Upper lobe of right lung (tissue), 1 donor: ENCODE measurements at places on chromosomes 13 and 19. TPM values are rescaled to one million over a fixed set of nuclear protein-coding genes. Genes with fewer than 3 reads are reported as not detected.
A peak's percentile ranks its signal among the peaks of the same experiment; 100 is the strongest.

Gene CBY2
- total RNA-seq, result not detected

Gene ANGPTL8
- total RNA-seq, result not detected

Gene SHD
- total RNA-seq, result not detected

Gene CFD
- 153 TPM for total RNA-seq

Gene ENOX1
- 0.69 TPM for total RNA-seq

Gene TEAD2
- 36.4 TPM for total RNA-seq

DNA sequence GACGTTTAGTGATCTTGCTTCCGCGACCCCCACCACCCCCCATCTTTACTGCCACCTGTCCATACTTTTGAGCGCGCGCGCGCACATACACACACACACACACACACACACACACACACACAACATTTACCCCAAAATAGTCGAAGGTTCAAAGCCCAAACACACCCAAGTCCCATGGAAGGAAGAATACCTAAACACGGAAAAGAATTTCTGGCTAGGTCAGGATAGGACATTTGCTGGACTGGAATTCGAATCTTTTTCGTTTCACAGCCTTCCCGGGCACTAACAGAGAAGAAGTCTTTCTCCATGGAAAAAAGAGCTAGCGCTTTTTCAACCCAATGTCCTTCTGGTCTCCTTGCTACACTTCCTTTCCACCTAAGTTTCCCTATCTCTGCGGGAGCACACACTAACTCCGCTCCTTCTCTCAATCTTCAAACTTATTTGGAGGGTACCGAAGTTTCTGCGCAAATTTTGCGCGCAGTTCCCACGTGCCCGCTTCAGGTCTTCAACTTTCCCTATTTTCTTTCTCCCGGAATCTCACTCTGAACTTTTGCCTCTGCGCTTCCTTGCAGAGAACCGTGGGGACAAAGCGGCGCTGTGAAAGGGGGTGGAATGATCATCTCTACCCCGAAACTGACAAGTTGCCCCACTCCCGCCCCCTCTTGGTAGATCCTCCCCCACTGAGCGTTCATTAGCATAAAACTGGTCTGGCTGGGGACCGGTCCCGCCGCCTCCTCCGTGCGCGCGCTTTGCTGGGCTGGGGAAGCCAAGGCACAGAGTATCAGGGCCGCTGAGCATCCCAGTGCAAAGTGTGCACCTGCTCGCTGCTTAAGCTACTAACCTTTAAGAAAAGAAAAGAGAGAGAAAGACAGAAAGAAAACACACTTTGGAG lies 2.7 kb downstream of the DACH1 start:
- no peaks in the 10 kb centered on the region for H3K36me3 ChIP-seq
- peak overlapping the region; percentile 77 for H3K27ac ChIP-seq
- peak; percentile 69 for DNase-seq
- peaks cover 12% of the 10 kb centered on the region for H3K27me3 ChIP-seq

DNA sequence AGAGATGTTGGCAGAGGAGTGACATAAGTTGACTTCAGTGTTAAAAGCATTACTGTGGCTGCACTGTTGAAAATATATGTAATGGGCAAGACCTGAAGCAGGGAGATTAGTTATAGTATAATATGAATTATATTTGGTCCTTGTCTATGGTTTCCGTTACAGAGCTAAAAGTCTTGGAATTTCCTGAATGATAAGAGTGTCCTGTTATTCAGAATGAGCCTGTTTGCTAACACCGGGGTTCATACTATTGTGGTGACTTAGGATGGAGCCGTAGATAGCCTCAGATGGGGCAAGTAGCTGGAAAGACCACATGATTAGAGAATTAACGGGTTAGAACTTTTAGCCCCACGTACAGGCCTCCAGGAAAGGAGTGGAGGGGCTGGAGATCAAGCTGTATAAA lies 5.7 kb downstream of the USPL1 start:
- no peak overlapping the region for H3K27ac ChIP-seq
- no peaks in the 10 kb centered on the region for H3K27me3 ChIP-seq
- no peak overlapping the region for H3K4me3 ChIP-seq
- H3K4me1 ChIP-seq, result peaks cover 27% of the 10 kb centered on the region

- no peaks in the 10 kb centered on the region for H3K36me3 ChIP-seq
- H3K27me3 ChIP-seq, result no peaks in the 10 kb centered on the region
- DNase-seq, result no peak
- no peak overlapping the region for H3K27ac ChIP-seq
Observed at GRCh38 chr13:35598790-35599369, 122.4 kb upstream of the MAB21L1 start.

DNA sequence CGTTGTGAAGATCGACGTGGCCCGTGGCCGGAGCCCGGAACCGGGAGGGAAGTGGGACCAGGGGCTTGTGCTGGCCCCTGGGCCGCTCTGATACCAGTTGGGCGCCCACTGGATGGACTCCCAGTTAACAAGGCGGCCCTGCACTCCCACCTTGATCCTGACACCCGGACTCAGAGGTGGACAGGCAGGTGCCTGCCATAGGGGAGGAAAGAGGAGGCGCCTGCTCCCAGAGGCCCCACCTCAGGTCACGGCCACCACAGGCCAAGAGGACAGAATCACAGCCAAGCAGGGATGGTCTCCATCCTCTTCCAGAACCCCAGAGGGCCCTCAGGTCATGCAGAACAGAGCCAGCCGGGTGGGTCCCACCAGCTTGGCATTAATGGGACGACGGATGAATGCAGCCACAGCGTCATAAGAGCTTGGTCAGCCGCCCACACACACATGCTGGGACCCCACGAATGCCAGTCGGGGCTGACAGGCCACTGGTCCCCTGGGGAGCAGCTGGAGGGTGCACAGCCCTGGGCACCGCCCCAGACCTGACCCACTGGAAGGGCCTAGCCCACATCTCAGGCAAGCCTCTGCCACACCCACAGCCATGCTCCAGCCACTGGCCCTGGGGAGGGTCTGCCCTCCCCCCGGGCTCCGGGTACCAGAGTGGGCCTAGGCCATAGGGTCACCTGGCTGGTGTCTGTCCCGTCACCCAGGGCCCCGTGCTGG lies 9.6 kb upstream of the KLF16 start:
- peak overlapping the region; percentile 93 for H3K27ac ChIP-seq
- no peak for DNase-seq
- peaks cover 38% of the 10 kb centered on the region for H3K4me1 ChIP-seq
- no peaks in the 10 kb centered on the region for H3K27me3 ChIP-seq

DNA sequence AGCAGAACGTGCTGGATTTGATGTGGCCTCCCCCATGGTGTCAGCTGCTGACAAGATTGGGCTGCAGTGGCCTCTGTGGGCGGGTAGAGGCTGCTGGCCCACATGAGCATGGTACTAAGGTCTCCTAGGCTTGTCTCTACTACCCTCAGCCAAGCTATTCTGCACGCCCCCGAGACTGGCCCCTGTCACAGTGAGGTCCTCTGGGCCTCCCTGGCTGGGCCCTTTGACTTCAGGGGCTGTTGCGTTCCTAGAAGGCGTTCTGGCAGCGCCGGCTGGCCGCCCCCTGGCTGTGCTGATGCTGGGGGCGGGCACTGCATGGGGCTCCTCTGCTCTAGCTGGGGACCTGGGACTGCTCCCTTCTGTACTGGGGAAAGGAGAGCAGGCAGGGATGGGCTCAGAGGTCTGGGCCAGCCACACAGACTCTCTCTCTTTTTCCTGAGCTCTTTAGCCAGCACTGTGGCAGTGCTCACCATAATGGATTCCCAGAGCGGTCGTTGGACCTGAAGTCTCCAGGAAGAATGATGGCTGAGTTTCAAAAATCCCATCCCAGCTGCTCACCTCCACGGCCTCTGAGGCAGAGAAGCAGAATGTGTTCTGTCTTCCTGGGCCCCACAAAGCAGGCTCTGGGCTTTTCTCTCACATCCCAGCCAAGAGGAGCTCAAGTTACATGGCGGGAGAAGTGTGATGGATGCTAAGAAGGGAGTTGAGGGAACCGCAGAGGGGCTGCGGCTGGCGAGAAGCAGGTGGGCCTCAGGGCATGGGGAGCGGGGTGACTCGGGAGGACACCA lies 32.3 kb downstream of the TSSK6 start:
- peaks cover 16% of the 10 kb centered on the region for H3K4me1 ChIP-seq
- H3K27ac ChIP-seq, result no peak overlapping the region
- no peaks in the 10 kb centered on the region for H3K27me3 ChIP-seq

- no peaks in the 10 kb centered on the region for H3K4me1 ChIP-seq
- no peak overlapping the region for H3K4me3 ChIP-seq
- H3K27me3 ChIP-seq, result no peaks in the 10 kb centered on the region
- no peak for DNase-seq
- no peaks in the 10 kb centered on the region for H3K36me3 ChIP-seq
Observed at GRCh38 chr13:47549219-47549752, 451.8 kb downstream of the SUCLA2 start.

DNA sequence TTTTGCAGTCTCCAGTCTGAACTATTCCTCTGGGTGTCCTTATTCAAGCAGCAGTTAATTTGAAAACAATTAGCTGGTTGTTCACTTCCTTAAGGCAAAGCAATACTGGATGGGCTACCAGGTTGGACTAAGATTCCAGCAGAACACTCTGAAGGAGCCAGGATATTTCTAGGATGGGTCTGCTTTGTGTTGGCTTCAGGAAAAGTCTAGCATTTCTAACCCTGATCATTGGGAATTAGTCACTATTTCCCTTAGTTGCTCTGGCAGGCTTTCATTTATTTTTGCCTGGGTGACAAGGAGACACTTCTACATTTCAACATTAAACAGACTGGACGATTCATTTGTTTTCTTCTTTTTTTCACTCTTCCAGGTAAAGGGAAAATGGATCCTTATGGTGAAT lies 228.4 kb downstream of the ENOX1 start:
- H3K36me3 ChIP-seq, result no peaks in the 10 kb centered on the region
- no peak overlapping the region for H3K27ac ChIP-seq
- DNase-seq, result no peak
- no peak overlapping the region for H3K4me3 ChIP-seq
- no peaks in the 10 kb centered on the region for H3K4me1 ChIP-seq

- H3K36me3 ChIP-seq, result no peaks in the 10 kb centered on the region
- no peak overlapping the region for H3K4me3 ChIP-seq
- H3K4me1 ChIP-seq, result peaks cover 27% of the 10 kb centered on the region
- peak overlapping the region; percentile 2 for H3K27ac ChIP-seq
- H3K27me3 ChIP-seq, result peaks cover 38% of the 10 kb centered on the region
Observed at GRCh38 chr19:295687-296370, 4.6 kb upstream of the PLPP2 start.

- H3K4me1 ChIP-seq, result no peaks in the 10 kb centered on the region
- H3K27ac ChIP-seq, result no peak overlapping the region
- no peaks in the 10 kb centered on the region for H3K36me3 ChIP-seq
- no peak overlapping the region for H3K4me3 ChIP-seq
Observed at GRCh38 chr13:76331943-76332712, 554.1 kb downstream of the KCTD12 start.

- no peak overlapping the region for H3K27ac ChIP-seq
- H3K4me1 ChIP-seq, result no peaks in the 10 kb centered on the region
- H3K27me3 ChIP-seq, result no peaks in the 10 kb centered on the region
- no peak for DNase-seq
- H3K36me3 ChIP-seq, result no peaks in the 10 kb centered on the region
Observed at GRCh38 chr13:44340508-44340907, 33.1 kb upstream of the SERP2 start.

- H3K27me3 ChIP-seq, result no peaks in the 10 kb centered on the region
- no peaks in the 10 kb centered on the region for H3K36me3 ChIP-seq
- no peak overlapping the region for H3K4me3 ChIP-seq
- no peak for DNase-seq
- no peak overlapping the region for H3K27ac ChIP-seq
Observed at GRCh38 chr13:67258482-67258881, 28.3 kb upstream of the PCDH9 start.
